ENCODE measurements at places on chromosomes 5 and 9. TPM values are rescaled to one million over a fixed set of nuclear protein-coding genes. Genes with fewer than 3 reads are reported as not detected.

- DNase-seq = no peak
Observed at GRCh38 chr5:40073927-40074326, 605.8 kb upstream of the PTGER4 start.

Gene MEIKIN
- not detected for total RNA-seq

- no peak for DNase-seq
Observed at GRCh38 chr5:100575815-100576214, 40.6 kb downstream of the FAM174A start.

DNA sequence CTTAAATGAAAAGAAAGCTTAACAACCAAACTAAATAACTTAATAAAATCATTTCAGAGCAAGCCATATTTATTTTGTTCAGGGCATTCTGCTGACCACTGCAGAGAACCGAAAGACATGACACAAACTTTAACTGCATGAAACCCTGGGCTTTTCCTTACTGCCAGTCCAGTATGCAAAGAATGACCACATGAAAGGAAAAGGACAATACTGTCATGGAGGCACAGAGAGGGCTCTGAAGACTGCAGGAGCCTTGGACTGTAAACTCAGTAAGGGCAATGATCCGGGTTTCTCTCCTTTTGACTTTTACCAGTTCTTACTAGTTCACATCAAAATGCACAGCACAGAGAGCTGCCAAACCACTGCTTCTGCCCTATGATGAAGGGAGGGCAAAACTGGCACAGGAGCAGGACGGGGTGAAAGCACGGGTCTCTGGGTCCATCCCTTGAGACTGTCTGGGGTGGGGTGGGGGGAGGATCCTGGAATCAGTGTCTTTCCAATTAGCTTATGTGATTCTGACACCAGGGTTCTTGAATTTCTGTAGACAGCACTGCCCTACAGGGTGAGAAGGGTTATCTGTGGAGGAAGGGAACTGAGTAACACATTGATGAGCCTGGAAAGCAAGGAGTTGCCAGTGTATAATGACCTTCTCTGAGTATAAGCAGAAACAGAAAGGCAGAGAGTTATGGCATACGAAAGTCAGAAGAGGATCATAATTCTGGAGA is 44.7 kb downstream of the RNF130 start:
- DNase-seq = no peak

DNA sequence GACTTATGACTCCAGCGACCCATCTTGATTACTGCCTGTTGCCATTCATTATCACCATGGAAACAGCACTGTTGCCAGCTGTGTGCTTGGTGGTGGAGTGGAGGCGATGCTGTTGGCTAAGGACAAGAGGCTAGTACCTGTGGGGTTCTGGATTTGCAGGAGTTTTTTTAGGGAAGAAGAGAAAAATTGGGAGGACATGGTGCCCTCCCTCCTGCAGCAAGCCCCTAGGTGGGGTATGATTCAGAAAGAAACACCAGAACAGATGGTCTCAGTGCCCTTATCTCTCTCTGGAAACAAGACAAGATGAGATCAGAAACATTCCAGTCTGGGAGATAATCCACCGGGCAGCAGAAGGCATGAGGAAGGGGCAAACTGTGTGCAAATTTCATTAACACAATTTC is 87.8 kb upstream of the TLR4 start:
- DNase-seq = no peak

GRCh38 chr9:133563291-133563796 is 28.8 kb downstream of the ADAMTSL2 start:
- DNase-seq = no peak

DNA sequence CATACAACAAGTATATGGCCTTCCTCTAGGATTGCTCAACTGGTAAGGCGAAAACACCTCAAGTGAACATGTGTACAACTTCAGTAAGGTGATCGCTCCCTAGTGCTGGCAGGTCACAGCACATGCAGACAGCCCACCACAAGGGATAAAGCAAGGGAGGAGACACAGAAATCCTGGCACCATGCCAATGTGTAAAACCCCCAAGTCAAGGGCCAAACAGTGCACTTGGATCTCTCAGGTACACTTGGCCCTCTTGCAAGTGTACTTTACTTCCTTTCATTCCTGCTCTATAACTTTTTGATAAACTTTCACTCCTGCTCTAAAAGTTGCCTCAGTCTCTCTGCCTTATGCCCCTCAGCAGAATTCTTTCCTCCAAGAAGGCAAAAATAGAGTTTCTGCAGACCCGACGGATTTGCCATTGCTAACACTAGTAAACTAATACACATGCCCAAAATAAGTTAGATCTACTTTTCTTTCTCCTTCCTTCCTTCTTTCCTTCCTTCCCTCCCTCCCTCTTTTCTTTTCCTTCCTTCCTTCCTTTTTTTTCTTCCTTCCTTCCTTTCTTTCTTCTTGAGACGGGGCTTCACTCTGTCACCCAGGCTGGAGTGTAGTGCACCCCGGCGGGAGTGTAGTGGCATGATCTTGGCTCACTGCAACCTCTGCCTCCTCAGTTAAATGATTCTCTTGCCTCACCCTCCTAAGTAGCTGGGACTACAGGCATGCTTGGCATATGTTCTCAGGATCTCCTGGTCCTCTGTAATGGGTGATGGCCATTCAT is 6.8 kb upstream of the LNPEP start:
- no peak for DNase-seq

DNA sequence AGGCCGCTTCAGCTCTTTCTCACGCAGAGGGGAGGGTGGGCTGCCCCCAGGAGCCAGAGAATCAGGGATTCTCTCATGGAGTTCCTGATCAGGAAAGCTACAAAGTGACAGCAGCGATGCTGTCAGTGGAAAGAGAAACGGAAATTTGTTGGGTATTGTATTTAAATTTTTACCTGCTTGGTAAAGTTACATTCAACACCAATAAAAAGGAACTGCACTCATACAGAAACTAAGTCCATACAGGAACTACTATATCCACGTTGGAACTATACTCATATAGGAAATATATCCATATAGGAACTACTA is 325.5 kb upstream of the IRX4 start:
- DNase-seq = no peak

Gene IRX1
- not detected for total RNA-seq

DNA sequence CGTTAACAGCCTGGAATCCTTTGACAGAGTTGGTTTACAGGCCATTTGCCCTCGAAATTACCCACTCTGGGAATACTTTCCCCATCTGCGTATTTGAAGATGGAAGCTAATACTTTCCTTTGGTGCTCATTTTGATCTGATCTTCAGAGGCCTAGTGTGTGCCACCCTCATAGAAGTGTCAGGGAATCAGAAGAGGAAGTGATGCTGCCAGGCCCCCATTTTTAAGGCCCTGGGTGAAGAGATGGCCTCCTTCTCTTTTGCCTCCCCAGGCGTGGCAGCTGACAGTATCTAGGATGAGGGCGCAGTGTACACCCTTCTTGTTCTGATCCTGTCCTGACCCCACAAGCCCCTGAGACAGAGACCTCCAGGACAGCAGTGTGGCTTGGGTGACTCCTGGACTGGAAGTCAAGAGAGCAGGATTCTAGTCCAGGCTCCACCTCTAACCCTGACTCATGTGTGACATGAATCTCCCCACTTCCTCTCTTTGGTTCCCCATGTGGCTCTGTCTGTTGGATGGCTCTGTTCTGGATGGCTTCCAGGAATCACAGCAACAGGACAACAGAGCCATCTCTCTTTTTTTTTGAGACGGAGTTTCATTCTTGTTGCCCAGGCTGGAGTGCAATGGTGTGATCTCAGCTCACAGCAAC is 27.8 kb downstream of the CSF1R start:
- DNase-seq = no peak

Gene KCNT1
- not detected for total RNA-seq

All from activated naive CD8-positive, alpha-beta T cell treated with anti-CD3 and anti-CD28 coated beads for 36 hours (primary cell).